H9 (cell line): ENCODE measurements at places on chromosomes 4 and X. TPM values are rescaled to one million over a fixed set of nuclear protein-coding genes. Genes with fewer than 3 reads are reported as not detected.

DNA sequence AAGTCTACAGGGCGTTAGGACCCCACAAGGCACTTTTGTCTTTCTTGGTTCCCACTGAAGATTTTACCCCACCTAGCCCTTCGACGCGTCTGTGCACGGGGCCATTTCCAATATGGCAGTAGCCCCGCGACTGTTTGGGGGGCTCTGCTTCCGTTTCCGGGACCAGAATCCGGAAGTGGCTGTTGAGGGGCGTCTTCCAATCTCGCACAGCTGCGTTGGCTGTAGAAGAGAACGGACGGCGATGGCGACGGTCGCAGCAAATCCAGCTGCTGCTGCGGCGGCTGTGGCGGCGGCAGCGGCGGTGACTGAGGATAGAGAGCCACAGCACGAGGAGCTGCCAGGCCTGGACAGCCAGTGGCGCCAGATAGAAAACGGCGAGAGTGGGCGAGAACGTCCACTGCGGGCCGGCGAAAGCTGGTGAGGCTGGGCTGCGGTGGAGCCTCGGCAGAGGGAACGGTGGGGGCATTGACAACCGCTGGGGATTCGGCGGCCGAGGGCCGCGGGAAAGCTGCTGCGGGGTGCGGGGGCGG, at the start of gene USP11:
Gene USP11, plus strand, starts transcription at position 207 of the 530 bp plus-strand sequence. Its CDS starts 35 bp downstream, at position 242.
- peak within 1 kb of the TSS; percentile 93 for H3K27ac ChIP-seq
- no peaks in the 10 kb centered on the region for H3K27me3 ChIP-seq
- H3K4me1 ChIP-seq = 0 out of 2 replicates have a peak, but pooled peaks cover 2% of the 10 kb centered on the region
- peak; percentile 79 for DNase-seq
- peaks cover 16% of the 10 kb centered on the region for H3K36me3 ChIP-seq

DNA sequence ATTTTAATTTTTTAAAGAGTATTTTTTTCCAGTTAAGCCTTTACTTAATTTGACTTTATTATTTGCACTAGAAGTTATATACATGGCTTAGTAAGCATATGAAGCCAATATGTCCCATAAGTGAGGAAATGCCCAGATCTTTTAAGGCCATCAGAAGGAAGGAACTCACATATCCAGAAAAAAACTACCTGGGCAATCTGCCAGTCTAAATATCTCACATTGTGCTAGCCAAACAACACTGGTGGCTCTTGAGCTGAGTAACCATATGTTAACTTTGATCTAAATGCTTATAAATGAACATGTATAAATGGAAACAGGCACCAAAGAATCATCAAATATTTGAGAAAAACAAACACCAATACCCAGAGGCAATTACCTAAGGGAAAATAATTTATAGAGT, 138.6 kb upstream of the APOOL start:
- H3K4me3 ChIP-seq = no peak overlapping the region
- no peak overlapping the region for H3K27ac ChIP-seq
- H3K27me3 ChIP-seq = no peaks in the 10 kb centered on the region
- no peak for DNase-seq

- H3K27me3 ChIP-seq = no peaks in the 10 kb centered on the region
- H3K4me3 ChIP-seq = no peak overlapping the region
- peak; percentile 64 for DNase-seq
These were observed 19.5 kb downstream of the UTP14A start for GRCh38 chrX:129925305-129926092.

GRCh38 chr4:78510681-78511080, 40.9 kb upstream of the ANXA3 start:
- no peaks in the 10 kb centered on the region for H3K27me3 ChIP-seq
- DNase-seq = no peak
- H3K27ac ChIP-seq = no peak overlapping the region
- peaks cover 40% of the 10 kb centered on the region for H3K36me3 ChIP-seq
- no peaks in the 10 kb centered on the region for H3K4me1 ChIP-seq

- no peaks in the 10 kb centered on the region for H3K27me3 ChIP-seq
- H3K4me1 ChIP-seq = no peaks in the 10 kb centered on the region
- H3K36me3 ChIP-seq = no peaks in the 10 kb centered on the region
- no peak overlapping the region for H3K4me3 ChIP-seq
- DNase-seq = no peak
- H3K27ac ChIP-seq = no peak overlapping the region
These were observed 4.2 kb upstream of the HGFAC start for GRCh38 chr4:3437582-3437936.

GRCh38 chr4:98245226-98245625, 16.0 kb upstream of the RAP1GDS1 start:
- no peaks in the 10 kb centered on the region for H3K4me1 ChIP-seq
- DNase-seq = no peak
- no peaks in the 10 kb centered on the region for H3K27me3 ChIP-seq
- H3K4me3 ChIP-seq = no peak overlapping the region

GRCh38 chr4:4456816-4457578, 70.1 kb downstream of the NSG1 start:
- no peaks in the 10 kb centered on the region for H3K27me3 ChIP-seq
- peaks cover 14% of the 10 kb centered on the region; the same call in 1 of the 2 replicates for H3K4me1 ChIP-seq
- H3K36me3 ChIP-seq = peaks cover 10% of the 10 kb centered on the region
- no peak for DNase-seq
- no peak overlapping the region for H3K27ac ChIP-seq

DNA sequence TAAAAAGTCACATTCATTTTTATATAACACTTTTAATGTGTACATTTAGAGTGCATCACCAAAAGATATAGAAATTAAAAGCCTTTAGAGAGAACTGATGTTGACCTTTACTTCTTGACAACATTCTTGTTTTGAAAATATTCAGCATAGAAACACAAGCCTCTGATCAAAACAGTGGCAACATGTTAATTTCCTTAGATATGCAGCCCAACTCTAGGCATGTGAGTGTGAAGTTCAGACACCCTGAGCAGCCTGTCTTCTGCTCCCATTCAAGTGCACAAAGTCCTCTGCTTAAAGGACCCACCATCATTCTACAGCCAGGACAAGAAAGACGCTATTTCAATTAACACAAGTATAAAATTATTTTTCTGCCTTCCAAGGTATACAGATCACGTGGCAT, 60.0 kb downstream of the PPP3CA start:
- H3K4me3 ChIP-seq = peak overlapping the region; percentile 33; the same call in 2 of the 3 replicates
- H3K27me3 ChIP-seq = no peaks in the 10 kb centered on the region
- H3K27ac ChIP-seq = no peak overlapping the region
- DNase-seq = no peak

GRCh38 chr4:53150631-53151488, 215.0 kb downstream of the SCFD2 start:
- no peak overlapping the region for H3K27ac ChIP-seq
- no peaks in the 10 kb centered on the region for H3K4me1 ChIP-seq
- H3K27me3 ChIP-seq = no peaks in the 10 kb centered on the region

- no peak overlapping the region for H3K27ac ChIP-seq
- H3K36me3 ChIP-seq = no peaks in the 10 kb centered on the region
- DNase-seq = no peak
- no peaks in the 10 kb centered on the region for H3K4me1 ChIP-seq
These were observed 107.4 kb upstream of the SLC4A4 start for GRCh38 chr4:71231129-71232055.

DNA sequence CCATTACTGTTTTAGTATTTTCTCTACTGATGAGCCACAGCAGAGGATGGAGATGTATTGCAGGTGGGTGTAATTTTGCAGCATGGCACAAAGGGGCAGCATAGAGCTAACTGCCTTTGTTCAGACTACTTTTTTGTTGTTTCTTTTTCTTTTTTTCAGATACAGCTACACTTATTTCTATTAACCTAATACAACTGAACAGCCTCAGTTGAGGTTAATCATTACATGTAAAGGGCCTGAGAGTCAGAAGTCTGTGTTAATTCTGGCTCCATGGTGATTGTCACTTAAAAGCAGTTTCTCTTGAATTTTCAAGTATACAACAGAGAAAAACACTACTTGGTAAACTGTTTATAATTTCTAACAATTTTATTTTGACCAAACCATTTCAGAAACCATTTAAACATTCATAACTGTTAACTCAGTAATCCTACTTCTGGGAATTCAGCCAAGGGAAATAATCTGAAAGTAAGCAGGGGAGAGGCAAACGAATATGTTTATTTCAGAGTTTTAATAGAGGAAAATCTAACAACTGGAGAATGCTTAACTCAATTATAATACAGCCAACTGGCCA, 13.9 kb upstream of the PPEF2 start:
- H3K36me3 ChIP-seq = peaks cover 7% of the 10 kb centered on the region
- no peak overlapping the region for H3K4me3 ChIP-seq
- H3K27ac ChIP-seq = no peak overlapping the region
- H3K27me3 ChIP-seq = no peaks in the 10 kb centered on the region
- 0 out of 2 replicates have a peak, but pooled peaks cover 2% of the 10 kb centered on the region for H3K4me1 ChIP-seq
- peak; percentile 34 for DNase-seq

DNA sequence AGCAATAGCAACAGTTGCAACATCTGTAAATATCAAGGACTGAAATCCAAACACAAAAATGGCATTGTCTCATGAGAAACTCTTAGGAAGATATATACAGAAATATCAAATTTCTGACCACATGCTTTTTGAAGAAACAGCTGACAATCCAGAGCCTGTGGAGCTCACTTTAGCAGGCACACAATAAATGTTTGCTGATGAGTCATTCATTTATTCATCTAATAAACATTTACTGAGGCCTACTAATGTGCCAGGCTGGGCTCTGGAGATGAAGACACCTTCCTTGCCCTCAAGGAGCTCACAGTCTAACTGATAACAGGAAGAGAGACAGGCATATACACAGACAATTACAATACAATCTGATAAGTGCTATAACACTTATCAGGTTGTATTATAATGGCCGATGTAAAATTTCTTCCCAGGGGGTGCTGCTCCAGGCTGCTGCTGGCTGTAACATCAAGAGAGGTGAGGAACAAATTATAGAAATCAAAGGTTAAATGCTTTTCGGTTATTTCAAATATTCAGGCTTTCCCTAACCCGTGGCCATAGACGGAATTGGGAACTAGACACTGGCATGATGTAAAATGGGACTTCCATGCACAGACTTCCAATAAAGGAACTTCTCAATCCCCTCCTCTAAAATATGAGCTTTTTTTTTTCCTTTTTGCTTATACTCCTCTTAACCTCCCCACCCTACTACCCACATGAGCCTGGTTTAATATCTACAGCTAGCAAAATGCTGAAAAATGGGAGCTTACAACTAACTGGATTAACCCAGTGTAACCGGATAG, 16.8 kb upstream of the ZCCHC13 start:
- peaks cover 40% of the 10 kb centered on the region for H3K36me3 ChIP-seq
- DNase-seq = no peak
- no peaks in the 10 kb centered on the region for H3K27me3 ChIP-seq
- H3K27ac ChIP-seq = no peak overlapping the region
- peaks cover 21% of the 10 kb centered on the region for H3K4me1 ChIP-seq

DNA sequence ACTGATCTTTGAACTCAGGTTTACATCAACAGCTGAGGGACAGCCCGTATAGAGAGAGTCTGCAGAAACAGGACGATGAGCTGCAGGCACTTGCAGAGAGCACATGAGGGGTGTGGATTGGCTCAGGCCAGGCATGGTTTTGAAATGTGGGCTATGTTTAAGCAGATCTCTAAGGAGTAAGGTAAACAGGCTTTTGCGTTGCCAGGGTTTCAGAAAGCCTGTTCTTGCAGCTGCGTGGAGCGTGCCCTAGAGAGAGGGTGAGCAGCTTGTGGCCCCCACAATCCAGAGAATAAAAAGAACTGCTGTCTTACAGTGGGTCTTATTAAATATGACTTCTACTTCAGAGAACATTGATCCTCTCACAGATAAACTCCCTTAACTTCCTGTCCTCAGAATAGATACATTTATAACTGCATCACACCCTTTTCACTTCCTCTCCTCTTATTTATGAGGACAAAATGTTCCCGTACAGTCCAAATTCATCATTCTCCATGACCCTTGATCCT, 64.1 kb downstream of the TMA16 start:
- H3K27ac ChIP-seq = no peak overlapping the region
- no peaks in the 10 kb centered on the region for H3K27me3 ChIP-seq
- no peaks in the 10 kb centered on the region for H3K36me3 ChIP-seq
- no peaks in the 10 kb centered on the region for H3K4me1 ChIP-seq

DNA sequence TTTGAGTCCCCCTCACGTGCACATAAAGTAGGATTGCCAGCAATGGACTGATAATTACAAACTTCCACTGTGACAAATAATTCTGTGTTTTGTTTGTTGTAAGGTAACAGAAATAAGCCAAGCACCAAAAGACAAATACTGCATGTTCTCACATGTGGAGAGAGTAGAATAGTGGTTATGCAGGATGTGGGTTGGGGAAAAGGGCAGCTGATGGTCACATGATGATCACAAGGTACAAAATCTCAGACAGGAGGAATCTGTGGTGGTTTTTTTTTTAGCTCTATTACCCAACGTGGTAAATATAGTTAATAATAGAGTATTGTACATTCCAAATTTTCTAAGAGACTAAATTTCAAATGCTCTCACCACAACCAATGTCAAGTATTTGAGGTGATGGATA, 182.3 kb downstream of the BANK1 start:
- H3K4me3 ChIP-seq = no peak overlapping the region
- no peaks in the 10 kb centered on the region for H3K36me3 ChIP-seq
- no peak overlapping the region for H3K27ac ChIP-seq
- DNase-seq = no peak
- H3K27me3 ChIP-seq = no peaks in the 10 kb centered on the region
- no peaks in the 10 kb centered on the region for H3K4me1 ChIP-seq

GRCh38 chrX:74250574-74250973, 53.4 kb upstream of the ZCCHC13 start:
- no peak overlapping the region for H3K4me3 ChIP-seq
- H3K36me3 ChIP-seq = peaks cover 15% of the 10 kb centered on the region
- H3K27ac ChIP-seq = peak overlapping the region; percentile 70
- H3K4me1 ChIP-seq = peaks cover 6% of the 10 kb centered on the region; the same call in 1 of the 2 replicates

DNA sequence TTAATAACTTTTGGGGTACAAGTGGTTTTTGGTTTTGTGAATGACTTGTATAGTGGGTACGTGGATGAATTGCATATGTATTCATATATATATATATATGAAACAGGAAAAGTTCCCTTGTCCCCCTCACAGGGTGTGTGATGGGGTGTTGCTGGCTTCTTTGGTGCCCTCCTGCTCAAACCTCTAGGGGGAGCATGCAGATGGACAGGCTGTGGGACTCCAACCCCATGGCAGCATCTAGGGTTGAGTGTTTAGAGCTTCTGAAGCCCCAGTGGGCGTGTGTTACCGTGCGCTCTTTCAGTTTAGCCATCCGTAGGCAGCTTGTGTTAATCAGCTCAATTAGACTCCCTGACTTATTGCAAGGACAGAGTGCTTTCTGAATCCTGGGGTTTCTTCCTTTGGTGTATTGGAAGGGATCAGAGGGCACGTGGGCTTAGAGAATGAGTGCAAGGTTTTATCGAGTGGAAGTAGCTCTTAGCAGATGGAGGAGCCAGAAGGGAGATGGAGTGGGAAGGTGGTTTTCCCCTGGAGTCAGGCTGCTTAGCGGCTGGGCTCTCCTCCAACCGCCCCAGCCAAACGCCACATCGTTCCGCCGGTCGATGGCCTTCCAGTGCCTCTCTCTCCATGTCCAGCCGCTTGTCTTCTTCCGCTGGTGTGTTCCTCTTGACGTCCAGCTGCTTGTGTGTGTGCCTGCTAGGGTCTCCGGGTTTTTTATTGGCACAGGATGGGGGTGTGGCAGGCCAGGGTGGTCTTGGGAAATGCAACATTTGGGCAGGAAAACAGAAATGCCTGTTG, 674.4 kb upstream of the LCORL start:
- no peaks in the 10 kb centered on the region for H3K36me3 ChIP-seq
- DNase-seq = peak; percentile 45
- no peak overlapping the region for H3K4me3 ChIP-seq
- peaks cover 11% of the 10 kb centered on the region; the same call in 1 of the 2 replicates for H3K4me1 ChIP-seq

The MAGEA4 gene
- 0.53 and 0.68 TPM in 2 replicates for total RNA-seq

The HTRA3 gene
- 2.9 and 3.0 TPM in 2 replicates for total RNA-seq

The MAD2L1 gene
- 87.2 TPM in 2 replicates for total RNA-seq

The GIMD1 gene
- total RNA-seq = not detected in 2 replicates

The ARHGAP10 gene
- total RNA-seq = 7.8 and 8.0 TPM in 2 replicates

The GJB1 gene
- not detected in 2 replicates for total RNA-seq

The CC2D2A gene
- total RNA-seq = 10.4 and 13.5 TPM in 2 replicates

The GAR1 gene
- total RNA-seq = 42.7 and 45.3 TPM in 2 replicates

The MAGED4 gene
- 74.5 and 79.1 TPM in 2 replicates for total RNA-seq
